Activated naive CD4-positive, alpha-beta T cell treated with anti-CD3 and anti-CD28 coated beads, Interleukin-2, amount 50 U/mL, for 72 hours (primary cell): ENCODE measurements at places on chromosomes 6 and 20. TPM values are rescaled to one million over a fixed set of nuclear protein-coding genes. Genes with fewer than 3 reads are reported as not detected.

- no peak for DNase-seq
Measured at GRCh38 chr20:33127422-33128097, 40.4 kb upstream of the BPIFA2 start.

POM121L2 gene
- total RNA-seq: not detected

EFCAB8 gene
- 0.52 TPM for total RNA-seq

- DNase-seq: no peak
Measured at GRCh38 chr20:41734506-41734945, 116.3 kb upstream of the CHD6 start.

DNA sequence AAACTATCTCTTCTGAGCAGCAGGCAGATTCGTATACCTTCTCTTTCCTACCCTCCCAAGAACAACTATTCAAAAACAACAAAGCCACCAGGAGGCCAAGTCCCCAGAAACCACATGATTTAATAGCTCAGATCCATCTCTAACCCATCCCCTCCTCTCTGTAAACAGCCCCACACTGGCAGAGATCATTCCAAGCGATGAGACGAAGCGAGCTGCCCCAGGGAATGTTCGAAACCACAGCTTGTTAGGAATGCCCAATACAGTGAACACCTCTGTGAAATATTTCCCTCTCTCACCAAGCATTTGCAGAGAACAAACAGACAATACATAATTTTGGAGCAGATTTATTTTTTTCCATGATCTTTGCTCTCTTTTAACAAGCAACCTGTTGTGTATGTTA lies 231.8 kb downstream of the SOD2 start:
- DNase-seq: no peak
